ENCODE measurements at places on chromosomes 1 and 21. TPM values are rescaled to one million over a fixed set of nuclear protein-coding genes. Genes with fewer than 3 reads are reported as not detected.

The VANGL2 gene
- total RNA-seq = not detected

The ACTL8 gene
- not detected for total RNA-seq

The ZNF436 gene
- total RNA-seq = 7.2 TPM

The DNAJC28 gene
- 0.58 TPM for total RNA-seq

The PRRX1 gene
- total RNA-seq = not detected

The TIAM1 gene
- total RNA-seq = 62.4 TPM

The HFM1 gene
- not detected for total RNA-seq

The ADCY10 gene
- 0.05 TPM for total RNA-seq

The TENT5C gene
- total RNA-seq = 24.2 TPM

The SLC2A5 gene
- not detected for total RNA-seq

The SLC22A15 gene
- 0.71 TPM for total RNA-seq

The PRAMEF18 gene
- not detected for total RNA-seq

The FAM151A gene
- total RNA-seq = not detected

The CRTC2 gene
- 99.8 TPM for total RNA-seq

The TMEM51 gene
- total RNA-seq = 0.26 TPM

The RGSL1 gene
- not detected for total RNA-seq

The C1QA gene
- not detected for total RNA-seq

The MATN1 gene
- not detected for total RNA-seq

The DUSP10 gene
- total RNA-seq = 20.4 TPM

The TNFAIP8L2 gene
- 42.4 TPM for total RNA-seq

The FRRS1 gene
- 0.41 TPM for total RNA-seq

The RIMS3 gene
- 3.9 TPM for total RNA-seq
